ENCODE measurements at places on chromosomes 3 and 15. TPM values are rescaled to one million over a fixed set of nuclear protein-coding genes. Genes with fewer than 3 reads are reported as not detected.

The GCSAM gene
- total RNA-seq, result not detected

The GOLGA8J gene
- total RNA-seq, result not detected

DNA sequence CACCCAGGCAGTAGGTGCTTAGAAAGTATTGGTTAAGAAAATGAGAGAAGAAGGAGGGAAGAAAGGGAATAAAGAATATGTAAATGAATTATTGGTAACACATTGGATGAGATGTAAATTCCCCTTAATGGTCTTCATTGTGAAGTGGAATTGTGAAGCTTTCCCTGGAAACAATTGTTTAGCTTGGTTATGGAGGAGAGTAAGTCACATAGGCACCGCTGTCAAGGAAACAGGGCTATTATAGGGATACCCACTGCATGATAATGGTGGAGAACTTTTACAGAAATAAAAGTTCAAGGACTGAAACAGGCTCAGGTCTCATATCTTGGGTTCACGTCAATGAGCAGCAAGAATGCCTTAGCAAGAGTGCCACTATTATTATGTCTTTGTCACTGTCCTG lies 9.5 kb downstream of the SYNPR start:
- no peak for DNase-seq
- no peak overlapping the region for H3K4me3 ChIP-seq
- no peak overlapping the region for H3K27ac ChIP-seq
- no peaks in the 10 kb centered on the region for H3K36me3 ChIP-seq

DNA sequence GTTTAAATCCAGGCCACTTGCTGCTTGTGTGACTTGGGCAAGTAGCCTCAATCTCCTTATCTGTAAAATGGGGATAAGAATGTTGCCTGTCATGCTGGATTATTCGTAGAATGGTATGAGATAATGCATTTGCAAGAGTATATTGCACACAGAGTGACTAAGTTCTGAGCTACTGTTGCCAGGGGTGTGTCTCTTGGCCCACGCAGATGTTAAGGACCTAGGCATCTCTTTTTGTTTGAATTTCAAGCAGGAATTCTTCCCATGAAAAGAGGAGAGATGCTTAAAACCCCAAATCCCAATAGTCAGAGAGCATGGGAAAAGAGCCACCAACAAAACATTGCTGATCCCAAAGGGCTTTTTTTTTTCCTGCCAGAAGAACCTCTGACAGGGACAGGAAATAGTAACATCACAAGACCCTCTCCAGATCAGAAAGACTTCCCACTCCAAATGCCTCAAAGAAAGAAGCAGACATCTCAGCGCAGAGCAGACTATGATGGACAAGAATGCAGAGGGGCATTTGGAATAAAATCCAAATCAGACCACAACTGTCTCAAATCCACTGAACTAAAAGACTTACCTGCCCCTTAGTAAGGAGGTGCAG lies 90.5 kb downstream of the MRPL46 start:
- no peak overlapping the region for H3K4me3 ChIP-seq
- H3K36me3 ChIP-seq, result no peaks in the 10 kb centered on the region
- no peak overlapping the region for H3K27ac ChIP-seq
- peaks cover 34% of the 10 kb centered on the region for H3K27me3 ChIP-seq
- H3K4me1 ChIP-seq, result no peaks in the 10 kb centered on the region

GRCh38 chr3:194488055-194488742 lies 1.4 kb upstream of the ATP13A3 start:
- H3K27me3 ChIP-seq, result no peaks in the 10 kb centered on the region
- H3K4me3 ChIP-seq, result no peak overlapping the region
- peaks cover 24% of the 10 kb centered on the region for H3K4me1 ChIP-seq
